NCI-H526 treated with DMSO at 0.1 percent for 48 hours (cell line): ENCODE measurements at places on chromosomes 12 and 14.

GRCh38 chr12:27142101-27142721 is 59.8 kb upstream of the C12orf71 start:
- peak; percentile 63 for DNase-seq

- no peak for DNase-seq
These were observed 66.4 kb upstream of the MAP1LC3B2 start for GRCh38 chr12:116492703-116493324.

DNA sequence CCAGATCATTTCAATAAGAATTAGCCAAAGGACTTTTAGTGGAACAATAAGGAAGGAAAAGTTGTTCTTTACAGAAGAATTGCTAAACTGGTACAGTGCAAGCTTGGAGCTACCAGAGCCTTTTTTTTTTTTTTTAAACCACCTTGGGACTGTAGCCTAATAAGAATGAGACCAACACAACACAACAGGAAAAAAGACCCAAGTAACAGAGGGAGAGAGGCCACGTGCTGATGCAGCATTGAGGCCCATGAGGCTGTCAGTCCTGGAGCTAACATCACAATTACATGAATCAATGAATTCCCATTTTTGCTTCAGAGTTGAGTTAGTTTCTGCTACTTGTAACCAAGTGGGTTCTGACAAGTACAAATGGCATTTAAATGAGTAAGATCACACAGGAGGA is 149.0 kb upstream of the EEA1 start:
- DNase-seq: no peak

DNA sequence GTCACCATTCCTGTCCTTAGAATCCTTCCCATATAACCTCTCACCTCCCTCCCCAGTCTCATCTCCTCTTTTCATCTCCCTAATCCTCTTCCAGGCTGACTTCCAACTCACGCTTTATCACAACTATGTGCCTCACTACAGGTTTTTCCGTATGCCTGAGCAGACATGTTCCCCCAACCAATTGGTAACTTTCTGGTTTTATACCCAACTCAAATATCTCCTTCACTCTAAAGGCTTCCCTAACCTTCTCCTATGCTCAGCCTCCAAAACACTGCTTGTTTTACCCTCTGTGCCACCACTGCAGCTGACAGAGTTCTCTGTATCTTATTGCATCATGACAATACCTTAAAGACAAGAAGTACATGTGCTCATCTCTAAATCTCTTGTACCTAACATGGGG is 139.7 kb downstream of the KSR2 start:
- DNase-seq: no peak

DNA sequence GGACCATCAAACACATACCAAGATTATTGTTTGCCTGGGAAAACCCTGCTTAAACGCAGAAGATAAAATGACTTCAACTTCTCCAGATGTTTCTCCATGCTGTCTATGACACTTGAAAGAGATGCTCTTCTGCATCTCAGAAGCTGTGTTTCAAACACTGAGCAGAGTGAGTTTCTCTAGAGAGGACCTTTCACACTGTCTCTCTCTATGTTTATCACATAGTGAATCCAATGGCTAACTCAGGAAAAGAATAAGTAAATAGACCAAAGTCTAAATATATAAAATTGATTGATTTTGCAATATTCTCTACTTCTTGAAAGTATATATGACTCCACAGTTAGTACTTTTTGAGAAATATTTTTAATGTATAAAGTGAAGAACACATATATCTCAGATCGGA is 325.6 kb upstream of the USP15 start:
- DNase-seq: no peak

GRCh38 chr14:65252482-65253255 is 150.4 kb upstream of the MAX start:
- DNase-seq: no peak

GRCh38 chr14:92698393-92698792 is 50.0 kb downstream of the LGMN start:
- DNase-seq: no peak

GRCh38 chr14:55221186-55221585 is 29.8 kb upstream of the DLGAP5 start:
- DNase-seq: no peak

DNA sequence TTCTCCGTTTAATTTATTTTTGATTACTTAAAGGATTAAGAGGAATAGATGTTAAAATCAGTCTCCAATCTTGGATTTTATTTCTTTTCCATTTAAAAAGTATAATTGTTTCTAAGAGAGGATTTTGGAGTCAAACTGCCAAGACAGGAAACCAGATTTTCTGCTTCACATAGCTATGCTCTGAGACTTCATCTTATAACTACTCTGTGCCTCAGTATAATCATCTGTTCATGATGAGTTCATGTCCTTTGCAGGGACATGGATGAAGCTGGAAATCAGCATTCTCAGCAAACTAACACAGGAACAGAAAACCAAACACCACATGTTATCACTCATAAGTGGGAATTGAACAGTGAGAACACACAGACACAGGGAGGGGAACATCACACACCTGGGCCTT is 9.0 kb upstream of the TAS2R31 start:
- DNase-seq: no peak

DNA sequence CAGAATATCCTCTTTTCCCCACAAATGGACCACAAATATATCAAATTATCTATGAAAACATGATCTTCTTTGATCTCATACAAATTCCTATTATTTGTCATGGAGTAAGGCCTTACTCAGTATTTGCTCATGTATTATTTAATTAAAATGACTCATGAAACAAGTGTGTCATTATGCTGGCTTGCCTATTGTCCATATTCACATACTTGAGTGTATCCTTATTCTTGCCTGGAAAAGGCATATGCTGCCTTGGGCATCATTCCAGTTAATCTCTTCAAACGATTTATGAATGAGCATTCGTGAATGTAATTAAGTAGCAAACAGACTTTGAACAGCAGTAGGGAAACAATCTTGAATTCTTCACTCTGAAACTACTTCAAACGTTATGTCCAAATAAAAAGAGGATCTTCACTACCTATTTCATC is 22.6 kb upstream of the SNRPF start:
- DNase-seq: no peak

DNA sequence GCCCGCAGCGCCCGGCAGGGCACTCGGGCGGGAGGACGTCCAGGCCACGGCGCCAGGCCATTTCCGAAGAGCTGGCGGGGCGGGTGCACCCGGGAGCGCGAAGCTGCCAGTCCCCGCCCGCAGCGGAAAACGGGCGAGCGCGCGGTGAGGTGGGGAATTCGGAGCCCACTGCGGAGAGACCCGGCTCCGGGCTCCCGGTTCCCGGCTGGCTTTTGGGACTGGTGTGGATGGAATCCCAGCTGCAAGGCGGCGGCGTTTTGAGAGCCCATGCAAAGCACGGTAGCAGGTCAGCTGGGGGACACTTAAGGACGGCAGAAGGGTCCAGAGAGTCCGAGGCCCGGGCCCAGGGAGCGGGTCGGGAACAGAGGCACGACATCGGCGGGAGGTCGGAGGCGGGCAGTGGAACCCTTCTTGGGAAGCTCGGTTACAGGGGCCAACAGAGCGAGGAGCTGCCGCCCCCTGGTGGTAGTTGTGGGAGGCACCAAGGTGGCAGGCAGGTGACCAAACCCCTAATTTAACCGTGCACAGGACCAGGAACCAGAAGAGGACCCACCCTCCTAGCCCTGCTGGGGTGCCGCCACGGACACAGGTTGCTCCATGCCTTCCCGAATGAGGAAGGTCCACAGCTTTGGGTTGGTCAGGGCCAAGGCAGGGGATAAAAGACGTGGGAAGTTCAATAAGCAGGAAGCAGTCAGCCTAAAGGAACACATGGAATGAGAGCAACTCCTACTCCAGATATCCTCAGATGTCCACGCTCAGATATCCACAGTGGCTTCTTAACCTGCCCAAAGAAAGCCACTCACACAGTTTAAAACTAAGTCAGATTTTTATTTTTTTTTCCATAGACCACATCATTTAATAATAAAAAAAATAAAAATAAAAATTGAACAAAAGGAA is 685 bp upstream of the CDH24 start:
- DNase-seq: no peak

DNA sequence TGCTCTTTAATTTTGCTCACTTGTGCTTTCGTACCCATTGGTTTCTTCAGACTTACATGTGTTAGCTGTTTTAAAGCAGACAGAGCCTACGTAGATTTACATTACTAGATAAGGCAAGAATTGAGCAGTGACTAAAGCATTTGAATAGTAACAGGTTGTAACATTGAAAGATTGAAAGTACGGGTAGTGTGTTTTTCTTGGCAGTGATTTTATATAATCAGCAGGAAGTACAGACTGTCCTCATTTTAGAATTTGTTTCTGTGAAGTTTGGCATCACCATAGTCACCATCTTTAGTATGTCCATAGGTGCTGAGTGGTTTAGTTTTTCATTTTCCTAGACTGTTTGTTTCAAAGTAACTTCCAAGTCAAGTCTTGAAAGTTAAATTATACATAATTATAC is 14.0 kb downstream of the RTRAF start:
- no peak for DNase-seq

DNA sequence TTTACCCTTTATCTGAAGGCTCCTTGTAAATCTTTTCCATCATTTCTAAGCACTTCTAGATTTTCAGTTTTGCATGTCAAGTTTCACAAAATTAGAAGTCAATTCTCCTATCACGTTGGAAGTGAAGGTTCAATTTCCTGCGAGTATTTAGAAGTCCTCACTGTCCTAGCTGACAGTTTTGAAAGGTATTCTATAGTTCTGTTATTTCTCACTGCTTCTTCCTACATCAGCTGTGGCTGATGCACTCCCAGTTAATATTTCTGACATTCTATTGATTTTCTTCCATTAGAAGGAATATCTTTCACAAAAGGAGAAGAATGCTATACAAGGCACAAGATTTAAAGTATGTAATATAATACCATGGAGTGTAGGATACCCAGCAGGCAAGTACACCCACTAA is 15.8 kb upstream of the TMCC3 start:
- DNase-seq: no peak

DNA sequence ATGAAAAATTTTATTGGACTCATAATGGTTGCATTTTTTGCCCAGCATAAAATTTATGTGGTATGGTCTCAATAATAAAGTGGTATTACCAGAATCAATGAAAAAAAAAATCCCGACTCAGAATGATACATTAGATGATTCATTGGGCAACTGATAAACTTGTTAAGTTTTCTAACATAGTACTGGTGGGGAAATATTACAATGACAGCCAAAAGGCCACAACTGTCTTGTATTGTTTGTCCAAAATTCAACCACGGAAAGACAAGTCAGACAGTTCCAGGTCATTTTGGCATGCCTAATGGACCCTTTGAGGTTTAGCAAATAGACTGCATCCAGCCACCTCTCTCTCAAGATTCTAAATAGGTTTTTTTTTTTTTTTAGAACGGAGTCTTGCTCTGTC is 70.5 kb upstream of the TRIM9 start:
- DNase-seq: no peak
